Astrocyte of the hippocampus (primary cell): ENCODE measurements at places on chromosomes 3 and 15.
A peak's percentile ranks its signal among the peaks of the same experiment; 100 is the strongest.

DNA sequence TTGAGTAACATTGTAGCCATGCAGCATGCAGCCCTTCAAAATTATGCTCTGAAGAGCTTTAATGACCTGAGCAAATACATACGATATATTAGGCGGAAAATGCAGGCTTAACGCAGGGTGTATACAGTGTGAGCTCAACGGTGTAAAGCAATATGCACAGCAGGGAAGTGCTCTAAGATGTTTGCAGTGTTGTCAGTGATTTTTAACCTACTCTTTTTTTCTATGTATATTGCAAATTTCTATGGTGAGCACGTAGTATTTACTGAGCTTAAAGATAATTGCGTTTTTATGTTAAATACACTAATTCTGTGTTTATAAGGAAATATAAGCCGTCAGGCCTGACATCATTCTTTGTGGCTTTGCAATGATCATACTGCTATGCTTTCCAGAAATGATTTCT lies 42.1 kb downstream of the DGKG start:
- DNase-seq, result no peak

GRCh38 chr3:154926721-154927120 lies 153.4 kb upstream of the MME start:
- peak; percentile 65 for DNase-seq

DNA sequence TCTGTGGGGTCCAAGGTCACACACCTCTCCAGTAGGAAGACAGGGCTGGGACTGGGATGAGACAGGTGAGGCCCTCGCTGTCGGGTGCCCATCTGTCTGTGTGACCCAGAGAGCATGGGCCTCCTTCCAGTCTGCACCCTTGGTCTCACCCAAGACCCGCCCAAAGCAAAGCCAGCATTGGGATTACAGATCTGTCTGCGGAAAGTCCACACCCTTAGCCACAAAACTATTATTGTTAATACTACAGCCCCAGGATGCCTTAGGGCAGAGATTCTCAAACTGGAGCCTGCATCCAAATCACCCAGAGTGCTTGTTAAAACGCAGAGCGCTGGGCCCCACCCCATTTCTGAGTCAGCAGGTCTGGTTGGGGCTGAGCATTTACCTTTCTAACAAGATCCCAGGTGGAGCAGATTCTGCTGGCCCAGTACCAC lies 58.5 kb upstream of the ZNF148 start:
- no peak for DNase-seq

GRCh38 chr15:57015897-57016296 lies 97.5 kb downstream of the TCF12 start:
- no peak for DNase-seq

DNA sequence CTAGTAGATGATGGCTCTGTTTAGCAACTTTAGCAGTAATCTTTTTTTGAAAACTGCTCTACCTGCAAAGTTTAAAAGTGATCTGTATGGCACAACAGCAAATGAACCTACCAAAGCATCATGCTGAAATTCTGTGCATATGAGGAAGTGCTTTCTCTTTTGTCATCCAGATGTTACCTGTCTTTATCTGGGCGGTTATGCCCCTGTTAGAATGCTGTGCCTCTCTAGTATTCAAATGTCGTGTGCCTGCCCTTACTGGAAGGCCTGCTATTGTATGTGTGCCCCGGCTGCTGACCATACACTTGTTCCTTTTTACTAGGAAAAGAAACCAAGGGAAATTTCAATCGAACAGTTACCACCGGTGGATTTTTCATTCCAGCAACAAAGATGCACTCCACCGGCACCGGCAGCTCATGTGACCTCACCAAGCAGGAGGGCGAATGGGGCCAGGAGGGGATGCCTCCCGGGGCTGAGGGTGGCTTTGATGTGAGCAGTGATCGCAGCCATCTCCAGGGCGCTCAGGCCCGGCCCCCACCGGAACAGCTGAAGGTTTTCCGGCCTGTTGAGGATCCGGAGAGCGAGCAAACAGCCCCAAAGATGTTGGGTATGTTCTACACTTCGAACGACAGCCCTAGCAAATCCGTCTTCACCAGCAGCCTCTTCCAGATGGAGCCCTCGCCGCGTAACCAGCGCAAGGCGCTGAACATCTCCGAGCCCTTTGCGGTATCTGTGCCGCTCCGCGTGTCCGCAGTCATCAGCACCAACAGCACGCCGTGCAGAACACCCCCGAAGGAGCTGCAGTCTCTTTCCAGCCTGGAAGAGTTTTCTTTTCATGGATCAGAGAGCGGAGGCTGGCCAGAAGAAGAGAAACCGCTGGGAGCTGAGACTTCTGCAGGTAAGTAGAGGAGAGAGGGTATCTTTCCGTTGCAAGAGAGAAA lies 61.6 kb downstream of the TMEM39A start:
- DNase-seq, result no peak
